NCI-H345 (cell line): ENCODE measurements at places on chromosomes 5 and 9.

GRCh38 chr5:136066661-136067271, 38.0 kb downstream of the TGFBI start:
- peak; percentile 32 for DNase-seq

- no peak for DNase-seq
These were observed 101.4 kb upstream of the TARS1 start for GRCh38 chr5:33339413-33339812.

- DNase-seq, result no peak
These were observed 147.6 kb downstream of the NR2F1-AS1 start for GRCh38 chr5:93433422-93433821.

- DNase-seq, result no peak
These were observed 589.2 kb downstream of the PRR16 start for GRCh38 chr5:121053055-121053985.

GRCh38 chr5:5939759-5940370, 438.5 kb downstream of the MED10 start:
- DNase-seq, result no peak

DNA sequence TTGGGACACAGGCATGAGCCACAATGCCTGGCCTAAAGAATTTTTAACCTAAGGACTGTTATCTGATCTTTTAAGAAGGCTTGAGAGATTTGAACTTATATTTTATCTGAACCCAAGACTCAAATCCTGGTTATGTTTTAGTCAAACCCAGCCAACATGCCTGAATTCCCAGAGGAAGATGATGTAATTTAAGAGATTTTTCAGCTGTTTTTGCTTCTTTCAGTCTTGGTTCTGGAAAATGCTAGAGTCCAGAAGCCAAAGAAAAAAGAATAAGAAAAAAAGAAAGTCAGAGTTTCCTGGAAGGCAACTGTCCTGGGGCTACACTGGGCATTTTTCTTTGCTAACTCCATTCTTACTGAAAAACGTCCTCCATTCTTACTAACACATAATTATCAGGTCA, 85.8 kb downstream of the SNX18 start:
- DNase-seq, result no peak

GRCh38 chr5:78808380-78808779, 159.8 kb upstream of the LHFPL2 start:
- DNase-seq, result no peak

DNA sequence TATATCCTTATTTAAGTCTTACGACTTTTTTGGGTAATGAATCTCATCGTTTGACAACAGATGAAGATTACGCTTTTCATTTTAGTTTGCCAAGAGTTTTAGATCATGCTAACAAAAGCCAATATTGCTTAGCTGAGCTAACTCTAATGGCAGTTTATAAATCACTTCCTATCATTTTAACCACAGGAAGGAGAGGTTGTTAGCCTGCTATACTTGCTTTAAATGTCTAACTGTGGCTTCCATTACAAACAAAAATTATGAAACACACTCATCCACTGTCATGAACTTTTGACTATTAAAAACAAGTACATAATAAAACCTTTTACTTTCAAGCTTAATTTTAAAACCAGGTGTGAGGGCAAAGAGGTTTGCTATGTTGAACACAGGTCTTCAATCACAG, 53.7 kb upstream of the ANKH start:
- DNase-seq, result no peak

DNA sequence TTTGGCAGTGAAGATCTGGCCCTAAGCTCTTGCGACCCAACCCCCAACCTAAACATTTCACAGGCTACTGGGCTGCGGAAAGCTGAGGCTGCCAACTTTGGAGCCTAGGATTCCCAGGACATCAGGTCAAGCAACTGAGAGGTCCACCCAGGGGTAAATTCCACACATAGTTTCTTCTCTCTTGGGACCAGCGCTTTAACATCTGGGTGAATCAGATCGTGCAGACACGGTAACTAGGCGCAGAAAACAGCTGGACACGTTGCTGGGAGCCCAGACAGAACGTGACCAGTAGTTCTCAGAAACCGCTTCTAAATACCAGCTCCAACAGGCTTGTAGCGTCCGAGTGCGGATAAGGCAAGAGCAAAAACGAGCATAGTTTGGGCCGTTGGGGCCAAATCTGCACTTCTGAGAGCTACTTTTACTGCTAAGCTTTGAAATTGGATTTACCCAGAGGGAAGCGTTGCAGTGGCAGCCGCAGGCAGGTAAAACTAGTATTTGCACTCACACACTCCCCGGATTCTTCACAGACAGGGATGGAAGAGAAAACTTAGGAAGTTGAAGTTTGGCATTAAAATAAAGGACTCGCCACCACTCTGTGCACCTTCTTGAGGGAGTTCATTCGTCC, 11.8 kb downstream of the ITGA1 start:
- DNase-seq, result peak; percentile 43

DNA sequence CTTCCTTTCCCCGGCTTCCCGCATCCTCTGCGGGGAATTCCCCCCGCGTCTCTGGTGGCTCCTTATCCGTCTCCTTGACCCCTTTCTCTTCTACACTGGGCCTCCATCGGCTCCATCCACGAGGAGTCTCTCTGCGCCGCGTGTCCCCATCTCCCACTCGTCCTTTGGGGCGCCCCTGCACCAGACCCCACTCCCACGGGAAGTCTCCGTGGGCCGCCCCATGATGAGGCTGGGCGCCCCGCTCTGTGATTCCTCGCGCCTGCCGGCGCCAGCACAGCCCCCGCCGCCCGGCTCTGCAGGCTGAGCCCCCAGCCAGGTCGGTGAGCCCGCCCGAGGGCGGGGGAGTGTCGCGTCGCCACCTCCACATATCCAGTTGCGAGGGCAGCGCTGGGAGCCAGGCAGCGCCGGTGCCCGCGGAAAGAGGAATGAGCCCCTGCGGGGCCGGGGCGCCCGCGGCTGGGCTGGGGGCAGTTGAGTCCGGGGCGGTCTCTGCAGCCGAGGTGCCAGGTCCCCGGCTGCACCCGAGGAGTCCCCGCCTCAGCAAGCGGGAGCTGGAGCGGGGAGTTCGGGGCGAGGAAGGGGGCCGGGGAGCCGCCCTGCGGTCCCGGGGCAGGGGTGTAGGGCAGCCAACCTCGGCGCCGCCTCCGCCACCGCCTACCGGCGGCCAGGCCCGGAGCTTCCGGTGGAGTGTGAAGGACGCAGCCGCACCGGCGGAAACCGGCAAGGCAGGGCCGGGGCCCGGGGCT, 2.1 kb upstream of the TRAF1 start:
- peak; percentile 62 for DNase-seq

GRCh38 chr5:111384220-111384619, 128.1 kb downstream of the STARD4 start:
- DNase-seq, result no peak

- no peak for DNase-seq
These were observed 562 bp upstream of the CCDC187 start for GRCh38 chr9:136304456-136304855.

- DNase-seq, result no peak
These were observed 1.7 kb downstream of the SLIT3 start for GRCh38 chr5:169299191-169299662.

GRCh38 chr9:800591-801150, 40.8 kb upstream of the DMRT1 start:
- DNase-seq, result no peak

DNA sequence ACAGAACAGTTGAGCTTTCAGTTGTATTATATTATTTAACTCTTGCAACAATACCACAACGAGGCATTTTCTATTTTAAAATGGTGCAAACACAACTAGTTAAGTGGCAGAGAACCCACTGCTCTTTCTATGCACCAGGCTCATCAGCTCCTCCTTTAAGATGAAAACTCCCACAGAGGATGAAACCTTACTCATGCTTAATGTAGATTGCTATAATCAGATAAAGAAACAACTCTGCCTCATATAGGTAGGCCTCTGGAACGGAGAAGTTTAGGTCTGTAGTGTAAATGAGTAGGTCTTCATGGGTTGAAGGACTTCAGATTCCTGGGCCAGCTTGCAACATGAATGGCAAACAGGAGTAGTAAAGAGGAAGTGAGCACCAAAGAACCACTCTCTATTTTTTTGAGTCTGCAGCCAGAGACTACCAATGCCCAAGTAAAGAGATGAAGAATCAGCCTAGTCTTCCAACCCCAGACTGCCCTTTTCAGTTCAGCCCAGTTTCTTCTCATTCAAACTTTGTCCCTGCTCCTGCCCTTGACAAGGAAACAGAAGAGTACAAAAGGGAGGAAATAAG, 33.9 kb downstream of the HACD4 start:
- DNase-seq, result no peak

GRCh38 chr5:150119421-150120061, 33.2 kb upstream of the CSF1R start:
- DNase-seq, result no peak

GRCh38 chr9:135716045-135716444, 14.1 kb downstream of the KCNT1 start:
- DNase-seq, result no peak

GRCh38 chr5:35626108-35626507, 8.4 kb downstream of the SPEF2 start:
- DNase-seq, result no peak
